ENCODE measurements at places on chromosomes 7 and 10.
A peak's percentile ranks its signal among the peaks of the same experiment; 100 is the strongest.

- DNase-seq, result no peak
These were observed 131.3 kb downstream of the AKR1D1 start for GRCh38 chr7:138207555-138207971.

- no peak for DNase-seq
These were observed 120.5 kb downstream of the RTKN2 start for GRCh38 chr10:62148155-62148554.

DNA sequence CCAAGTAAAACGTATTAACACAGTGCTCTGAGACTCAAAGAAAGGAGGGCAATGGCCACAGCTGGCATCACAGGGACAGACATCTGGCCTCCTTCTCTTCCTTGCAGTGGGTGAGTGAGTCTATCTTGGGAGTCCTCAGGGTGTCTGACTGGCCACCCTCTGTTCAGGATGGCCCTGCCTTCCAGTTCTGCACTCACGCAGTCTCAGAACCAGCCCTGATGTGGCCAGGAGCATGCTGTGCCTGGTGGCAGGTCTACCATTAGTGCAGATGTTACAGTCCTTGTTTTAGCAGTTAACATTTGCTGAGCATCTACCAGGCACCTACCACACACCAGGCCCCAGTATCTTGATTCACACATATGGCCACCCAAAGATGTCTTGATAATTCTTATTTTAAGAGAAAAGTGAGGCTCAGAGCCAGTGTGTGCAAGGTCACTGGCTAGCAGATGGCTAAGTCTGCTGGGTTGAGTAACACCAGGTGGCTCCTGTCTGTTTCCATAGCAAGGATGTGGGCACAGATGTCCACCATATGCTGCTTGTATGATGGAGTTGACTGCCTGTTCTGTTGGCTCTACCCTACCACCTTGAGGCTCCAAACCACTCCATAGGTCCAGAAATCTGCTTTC is 23.2 kb upstream of the ARHGAP22 start:
- no peak for DNase-seq

DNA sequence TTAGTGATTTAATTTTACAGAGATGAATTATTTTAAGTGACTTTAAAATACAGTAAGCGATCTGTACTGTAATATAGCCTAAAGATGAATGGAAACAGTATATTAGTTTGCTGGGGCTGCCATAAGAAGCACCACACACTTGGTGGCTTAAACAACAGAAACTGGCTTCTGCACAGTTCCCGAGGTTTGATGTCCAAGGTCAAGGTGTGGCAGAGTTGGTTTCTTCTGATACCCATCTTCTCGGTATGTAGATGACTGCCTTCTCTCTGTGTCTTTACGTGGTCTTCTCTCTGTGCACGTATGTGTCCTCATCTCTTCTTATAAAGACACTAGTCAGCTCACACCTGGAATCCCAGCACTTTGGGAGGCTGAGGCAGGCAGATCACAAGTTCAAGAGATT is 64.0 kb upstream of the KMT2E start:
- DNase-seq, result no peak

GRCh38 chr7:103918631-103919271 is 70.7 kb downstream of the RELN start:
- no peak for DNase-seq

- DNase-seq, result no peak
These were observed 276.3 kb downstream of the GPR37 start for GRCh38 chr7:124489082-124489819.

- peak; percentile 82 for DNase-seq
These were observed 94.8 kb upstream of the TARP start for GRCh38 chr7:38368191-38368605.

DNA sequence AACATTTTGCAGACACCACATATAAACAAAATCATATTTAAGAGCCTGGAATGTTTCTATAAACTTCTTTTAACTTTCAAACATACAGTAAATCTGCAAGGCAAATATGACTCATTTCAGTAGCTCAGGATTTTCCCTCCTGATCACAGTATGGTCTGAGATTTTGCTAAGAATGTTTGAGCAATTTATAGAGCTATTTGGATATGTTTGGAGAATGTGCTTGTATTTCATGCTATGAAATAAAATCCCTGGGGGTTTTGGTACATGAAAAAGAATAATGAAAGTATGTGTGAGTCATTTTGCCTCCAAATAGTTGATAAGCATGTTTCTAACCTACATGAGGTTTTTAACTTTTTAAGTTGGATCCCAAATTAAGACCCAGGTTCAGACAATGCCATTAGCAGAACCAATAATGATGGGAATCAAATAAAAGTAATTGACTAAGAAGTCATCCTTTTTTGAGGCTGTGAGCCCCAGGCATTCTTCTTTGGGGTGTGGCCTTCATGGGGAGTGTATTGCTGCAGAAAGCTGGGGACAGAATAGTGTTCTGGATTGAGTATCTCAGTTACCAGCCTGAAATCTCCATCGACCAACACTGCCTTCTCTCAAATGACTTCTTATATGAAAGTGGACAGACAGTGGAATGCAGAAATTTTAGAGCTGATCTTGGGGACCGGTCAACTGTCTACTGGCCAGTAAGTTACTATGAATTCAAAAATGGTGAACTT is 66.1 kb upstream of the AGBL3 start:
- DNase-seq, result no peak

- DNase-seq, result no peak
These were observed 25.2 kb downstream of the ACTA2 start for GRCh38 chr10:88927416-88927690.

- DNase-seq, result no peak
These were observed 21.6 kb downstream of the RBM28 start for GRCh38 chr7:128322040-128322643.

DNA sequence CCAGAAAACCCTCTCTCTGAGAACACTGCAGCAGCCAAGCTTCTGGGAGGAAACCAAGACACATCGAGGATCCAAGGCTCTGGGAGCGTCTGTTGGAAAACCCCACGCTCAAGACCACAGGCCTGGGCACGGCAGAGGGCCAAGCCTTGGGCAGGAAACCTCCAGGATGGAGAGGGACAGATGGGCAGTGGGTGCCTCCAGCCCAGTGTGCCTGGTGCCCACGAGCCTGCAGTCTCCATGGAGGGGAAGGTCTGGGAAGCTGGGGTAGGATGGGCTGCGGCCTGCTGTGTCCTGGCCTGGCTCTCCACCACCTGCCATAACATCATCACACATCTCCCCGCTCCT is 96.1 kb downstream of the FAM53B start:
- DNase-seq, result no peak

DNA sequence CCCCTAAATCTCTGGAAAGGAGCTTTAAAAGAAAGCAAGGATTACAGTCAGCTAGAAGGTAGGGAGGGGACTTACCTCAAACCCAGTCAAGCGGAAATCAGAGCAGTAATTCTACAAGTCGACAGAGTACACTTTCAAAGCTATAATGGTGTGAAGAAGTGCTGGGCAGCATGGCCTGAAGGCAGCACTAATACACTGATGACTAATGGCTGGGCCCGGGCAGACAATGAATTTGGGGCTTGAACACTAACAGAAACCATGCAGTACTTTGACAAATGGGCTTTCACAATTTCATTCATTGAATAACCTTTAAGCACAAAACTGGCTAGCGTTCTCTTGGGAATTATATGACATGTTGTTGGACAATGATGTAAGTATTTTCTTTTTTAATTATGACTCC is 4.7 kb downstream of the GLI3 start:
- no peak for DNase-seq

DNA sequence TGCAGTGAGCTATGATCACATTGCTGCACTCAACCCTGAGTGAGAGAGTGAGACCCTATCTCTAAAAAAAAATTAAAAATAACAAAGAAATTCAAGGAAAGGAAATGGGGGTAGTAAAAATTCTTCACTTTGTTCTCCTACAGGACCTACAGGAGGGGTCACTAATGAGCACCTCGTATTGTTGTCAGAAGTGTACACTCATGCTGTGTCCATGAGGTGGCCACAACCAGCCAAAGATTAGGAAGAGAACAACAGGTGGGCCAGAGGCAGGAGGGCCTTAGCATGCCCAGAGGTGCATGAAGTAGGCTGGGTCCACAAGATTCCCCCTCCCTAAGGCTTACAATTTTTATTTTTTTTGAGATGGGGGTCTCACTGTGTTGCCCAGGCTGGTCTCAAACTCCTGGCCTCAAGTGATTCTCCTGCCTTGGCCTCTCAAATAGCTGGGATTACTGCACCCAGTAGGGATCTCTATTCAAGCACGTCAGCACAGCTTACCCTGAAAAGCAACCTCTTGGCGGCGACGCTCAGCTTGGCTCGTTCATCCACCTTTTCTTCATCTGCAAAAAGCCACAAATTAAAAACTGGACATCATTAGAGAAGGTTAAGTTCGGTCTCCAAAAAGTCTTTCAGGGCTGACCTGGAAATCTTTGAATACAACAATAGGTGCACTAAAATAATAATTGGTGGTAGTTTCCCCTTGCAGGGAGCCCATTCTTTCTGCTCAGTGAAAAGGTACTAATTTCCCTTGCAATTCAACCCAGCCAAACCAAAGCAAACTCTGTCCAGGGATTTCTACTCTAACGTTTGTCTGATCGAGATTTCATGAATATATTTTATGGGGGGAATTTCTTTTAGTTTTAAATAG is 104.4 kb downstream of the SVIL start:
- DNase-seq, result no peak

GRCh38 chr10:20898866-20899535 is 1.9 kb upstream of the NEBL start:
- DNase-seq, result no peak

DNA sequence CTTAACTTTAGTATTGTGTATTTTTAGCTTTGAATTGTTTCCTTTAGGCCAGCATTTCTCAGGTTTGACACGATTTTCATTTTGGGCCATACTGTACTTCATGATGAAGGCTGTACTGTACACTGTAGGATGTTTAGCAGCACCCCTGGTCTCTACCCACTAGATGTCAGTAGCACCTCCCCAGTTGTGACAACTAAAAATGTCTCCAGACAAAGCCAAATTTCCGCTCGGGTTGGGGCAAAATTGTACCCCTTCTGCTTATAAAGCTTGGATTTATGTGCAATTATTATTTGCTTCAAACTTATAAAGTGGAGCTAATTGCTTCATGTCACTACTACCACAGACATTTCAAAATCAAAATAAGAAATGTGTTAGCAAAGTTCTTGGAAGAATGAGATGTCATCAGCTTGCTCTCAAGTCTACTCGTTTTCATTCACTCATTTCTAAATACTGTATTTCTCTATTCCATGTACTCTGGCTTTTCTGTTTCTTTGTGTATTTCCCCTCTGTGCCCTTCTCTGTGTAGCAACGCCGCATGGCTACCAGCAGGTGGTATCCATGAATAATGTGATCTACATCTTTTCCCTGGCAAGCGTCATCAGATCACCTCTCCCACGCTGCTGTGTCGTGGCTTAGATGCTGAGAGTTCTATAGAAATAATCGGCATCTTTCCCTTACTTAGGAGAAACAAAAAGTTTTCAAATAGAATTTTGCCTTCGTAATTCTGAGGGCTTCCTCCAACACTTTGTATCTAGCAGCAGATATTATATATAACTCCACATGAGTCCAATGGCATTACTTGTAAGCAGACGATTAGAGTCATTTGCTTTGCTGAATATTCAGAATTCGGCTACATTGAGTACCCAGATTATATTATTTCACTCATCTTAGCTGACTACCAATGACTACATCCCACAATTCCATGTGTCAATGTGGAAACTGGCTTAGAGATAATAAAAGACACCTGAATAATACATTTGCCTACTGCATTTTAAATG is 47.8 kb upstream of the CALCR start:
- no peak for DNase-seq

DNA sequence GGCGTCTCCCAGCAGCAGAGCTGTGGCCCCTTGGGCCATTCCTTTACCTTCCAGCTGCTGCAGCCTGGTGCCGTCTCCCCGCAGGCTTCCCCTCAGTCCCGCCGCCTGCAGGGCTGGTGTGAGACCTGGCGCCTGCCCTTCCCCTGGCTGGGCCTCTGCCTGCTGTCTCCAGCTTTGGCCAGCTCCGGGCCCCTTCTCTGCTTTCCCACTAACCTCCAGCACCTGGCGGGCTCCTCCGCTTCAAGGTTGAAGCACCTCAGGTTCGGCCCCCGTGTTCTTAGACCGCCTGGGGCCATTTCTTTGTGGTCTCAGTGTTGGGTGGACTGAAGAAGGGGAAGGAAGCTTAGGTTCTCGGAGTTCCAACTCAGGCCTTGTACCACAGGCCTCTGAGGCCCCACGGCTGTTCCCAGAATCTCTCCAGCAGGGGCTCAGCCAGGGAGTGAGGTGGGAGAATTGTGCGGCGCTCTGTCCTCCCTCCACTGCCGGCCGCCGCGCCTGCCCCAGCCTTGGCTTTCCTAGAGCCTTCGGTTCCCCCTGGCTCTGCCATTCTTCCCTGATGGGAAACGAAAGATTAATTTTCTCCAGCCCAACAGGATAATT is 30.3 kb downstream of the GBX1 start:
- no peak for DNase-seq

- no peak for DNase-seq
These were observed 92.5 kb upstream of the INHBA start for GRCh38 chr7:41795276-41795833.

- DNase-seq, result no peak
These were observed 62.0 kb upstream of the SCIN start for GRCh38 chr7:12508554-12508953.

DNA sequence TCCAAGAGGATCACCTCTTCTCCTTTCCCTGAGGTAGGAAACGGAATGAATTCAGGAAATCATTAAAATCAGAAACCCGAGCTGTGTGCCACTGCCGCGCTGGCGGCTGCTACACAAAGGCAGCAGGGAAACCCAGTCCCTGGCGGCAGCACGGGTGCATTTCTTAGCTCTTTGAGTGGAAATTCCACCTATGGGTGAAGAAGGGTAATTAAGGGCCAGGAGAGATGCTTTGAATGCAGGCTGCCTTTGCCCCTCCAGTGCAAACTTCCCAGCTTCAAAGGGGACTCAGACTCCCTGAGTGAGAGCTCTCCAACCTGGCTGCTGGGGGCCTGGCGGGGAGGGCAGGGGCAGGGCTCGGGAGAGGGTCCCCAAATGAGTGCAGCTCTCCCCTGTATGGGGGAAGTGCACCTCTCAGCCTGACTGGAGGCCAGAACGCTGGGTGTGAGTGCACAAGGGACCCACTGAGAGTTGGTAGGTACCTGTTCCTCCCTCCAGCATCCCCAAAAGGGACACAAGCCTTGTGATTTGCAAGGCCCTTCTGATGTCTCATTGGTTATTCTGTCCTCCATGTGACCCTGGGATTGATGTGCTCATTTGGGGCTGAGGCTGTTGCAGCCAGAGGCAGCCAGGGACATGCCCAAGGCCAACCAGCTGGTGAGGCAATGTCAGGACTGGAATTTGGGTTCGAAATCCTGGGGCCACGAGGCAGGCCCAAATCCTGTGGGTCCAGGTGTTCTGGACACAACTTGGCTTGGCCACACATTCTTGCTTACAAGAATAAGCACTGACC is 16.3 kb upstream of the ZMIZ1 start:
- peak; percentile 17 for DNase-seq

Measured in stimulated activated CD4-positive, alpha-beta T cell treated with anti-CD3 and anti-CD28 coated beads, Interleukin-4, amount 100 ng/mL, for 24 hours (primary cell).